NCI-H2081 (cell line): ENCODE measurements at places on chromosomes 2 and 18.

DNA sequence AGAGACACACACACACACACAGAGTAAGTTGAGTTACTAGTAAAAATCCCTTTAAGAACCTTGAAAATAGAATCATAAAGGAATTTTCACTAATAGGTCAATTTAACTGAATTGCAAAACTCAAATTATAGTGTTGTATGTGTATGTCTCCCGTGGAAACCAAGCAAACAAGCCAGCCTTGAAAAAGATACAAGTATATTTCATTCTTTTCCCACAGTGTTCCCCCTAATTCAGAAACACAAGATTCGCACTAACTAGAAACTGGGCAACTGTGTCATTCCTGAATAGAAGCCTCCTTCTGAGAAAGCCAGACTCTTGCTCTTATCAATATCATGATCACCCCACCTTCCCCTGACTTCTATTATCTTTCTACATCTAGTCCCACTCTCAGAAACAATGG is 229.5 kb downstream of the PIEZO2 start:
- no peak for DNase-seq

DNA sequence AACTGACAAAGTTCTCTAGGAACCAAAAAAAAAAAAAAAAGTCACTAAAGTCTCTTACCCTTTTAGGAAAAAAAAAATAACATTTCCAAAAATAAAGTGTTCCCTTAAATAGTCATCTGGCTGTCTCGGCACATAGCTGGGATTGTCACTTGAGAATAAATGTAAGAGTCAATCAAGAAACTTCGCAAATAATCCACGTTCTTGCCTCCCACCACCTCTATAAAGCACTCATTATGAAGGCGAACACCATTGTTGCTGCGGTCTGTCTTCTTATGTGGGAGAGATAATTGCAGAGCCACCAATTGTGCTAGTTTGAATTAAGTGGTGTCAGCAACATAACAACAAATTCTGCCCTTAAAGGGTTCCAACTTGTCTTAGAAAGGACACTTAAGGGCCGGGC is 163.7 kb downstream of the FBXO15 start:
- DNase-seq, result no peak

DNA sequence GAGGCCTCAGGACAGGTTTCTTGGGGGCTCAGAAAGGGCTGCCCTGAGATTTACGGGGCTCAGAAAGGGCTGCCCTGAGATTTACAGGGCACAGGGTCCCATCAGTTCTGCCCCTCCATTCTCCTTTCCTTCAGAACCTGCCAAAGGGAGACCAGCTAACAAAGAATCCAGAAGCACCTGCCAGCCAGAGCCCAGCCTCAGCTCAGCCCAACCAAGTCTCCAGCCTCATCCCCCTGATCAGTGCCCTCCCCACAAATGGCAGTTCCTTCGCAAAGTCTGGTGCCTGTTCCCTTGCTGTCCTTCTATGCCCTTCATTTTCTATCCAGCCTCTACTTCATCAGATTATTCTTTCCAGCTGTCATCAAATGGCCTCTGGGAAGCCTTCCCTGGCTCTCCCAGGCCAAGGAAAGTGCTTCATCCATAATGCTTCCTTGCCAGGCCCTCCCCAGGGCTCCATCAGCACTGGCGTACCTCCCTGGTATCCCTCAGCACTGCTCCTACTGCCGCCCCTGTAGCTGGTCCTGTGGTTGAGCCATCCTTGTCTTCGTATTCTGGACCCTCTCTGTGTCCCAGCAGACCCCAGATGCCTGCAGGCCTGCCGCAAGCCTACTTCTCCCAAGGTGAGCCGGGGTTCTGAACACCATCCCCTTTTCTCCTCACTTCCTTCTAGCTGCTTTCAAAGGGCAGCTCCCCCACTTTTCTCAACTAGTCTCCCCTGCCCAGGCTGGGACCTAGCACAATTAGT is 96.2 kb upstream of the EPAS1 start:
- DNase-seq, result no peak

DNA sequence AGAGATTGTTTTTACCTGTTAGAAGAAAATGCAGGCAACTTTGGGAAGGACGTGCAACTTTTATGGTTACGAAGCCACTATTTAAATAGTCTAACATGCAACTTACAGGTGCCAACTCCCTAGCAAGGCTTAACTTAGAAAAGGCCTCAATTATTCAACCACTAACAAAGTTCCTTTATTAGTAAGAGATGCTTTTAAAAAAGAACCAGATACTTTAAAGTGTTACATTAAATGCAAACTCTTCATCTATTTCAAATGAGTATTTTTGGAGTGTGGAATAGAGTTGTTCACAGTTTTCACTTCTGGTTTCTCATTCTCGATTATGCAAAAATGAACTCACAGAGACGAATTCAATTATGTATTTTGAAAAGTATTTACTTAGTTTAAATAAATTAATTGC is 51.7 kb downstream of the PELI1 start:
- DNase-seq, result no peak

DNA sequence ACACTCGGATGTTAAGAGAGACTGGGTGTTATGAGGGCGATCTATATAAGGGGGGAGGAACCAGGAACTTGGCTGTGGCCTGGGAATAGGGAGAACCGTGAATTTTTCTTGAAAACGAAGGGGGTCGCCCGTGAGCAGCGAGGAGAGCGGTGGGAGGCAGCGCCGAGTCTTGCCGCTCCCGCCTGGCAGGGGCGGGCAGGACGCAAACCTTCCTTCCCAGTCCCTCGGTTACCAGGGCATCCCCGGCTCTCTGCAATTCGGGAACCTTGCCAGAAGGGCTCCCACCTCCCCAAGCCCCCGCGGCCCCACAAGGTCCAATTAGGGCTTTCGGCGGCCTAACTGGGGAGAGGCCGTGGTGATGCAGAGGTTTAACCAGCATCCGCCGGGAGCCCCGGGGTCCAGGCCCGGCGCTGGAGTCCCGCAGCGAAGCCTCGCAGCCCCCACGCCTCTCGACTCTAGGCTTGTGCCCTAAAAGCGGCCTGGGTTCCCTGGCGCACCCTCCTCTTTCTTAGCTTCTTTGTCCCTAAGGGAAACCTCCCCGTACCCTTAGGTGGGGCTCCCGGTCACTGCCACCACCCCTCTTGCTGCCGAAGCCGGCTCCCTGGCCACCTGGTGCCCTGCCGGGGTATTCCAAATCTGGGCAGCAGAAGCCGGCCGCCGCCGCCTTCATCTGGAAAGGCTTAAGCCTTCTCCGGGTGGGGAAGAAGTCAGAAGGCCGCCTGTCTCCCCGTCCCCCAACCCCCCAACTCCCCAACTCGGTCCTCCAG is 680 bp upstream of the FHOD3 start:
- peak; percentile 68 for DNase-seq
